ENCODE measurements at places on chromosomes 2 and 18. TPM values are rescaled to one million over a fixed set of nuclear protein-coding genes. Genes with fewer than 3 reads are reported as not detected.

RESP18 gene
- not detected for total RNA-seq

LIMS3 gene
- 4.2 TPM for total RNA-seq

SMARCAL1 gene
- total RNA-seq, result 22.2 TPM

LRP1B gene
- 0.03 TPM for total RNA-seq

IL36RN gene
- total RNA-seq, result not detected

ACMSD gene
- not detected for total RNA-seq

HOXD9 gene
- not detected for total RNA-seq

MTCL1 gene
- total RNA-seq, result 22.6 TPM

DSG1 gene
- not detected for total RNA-seq

SERPINB10 gene
- not detected for total RNA-seq

CHRND gene
- not detected for total RNA-seq

All from smooth muscle cell of the pulmonary artery (primary cell).